ENCODE measurements at places on chromosomes 6 and 20. TPM values are rescaled to one million over a fixed set of nuclear protein-coding genes. Genes with fewer than 3 reads are reported as not detected.

MAS1 gene
- total RNA-seq: not detected

DDX43 gene
- total RNA-seq: 1.3 TPM

DNA sequence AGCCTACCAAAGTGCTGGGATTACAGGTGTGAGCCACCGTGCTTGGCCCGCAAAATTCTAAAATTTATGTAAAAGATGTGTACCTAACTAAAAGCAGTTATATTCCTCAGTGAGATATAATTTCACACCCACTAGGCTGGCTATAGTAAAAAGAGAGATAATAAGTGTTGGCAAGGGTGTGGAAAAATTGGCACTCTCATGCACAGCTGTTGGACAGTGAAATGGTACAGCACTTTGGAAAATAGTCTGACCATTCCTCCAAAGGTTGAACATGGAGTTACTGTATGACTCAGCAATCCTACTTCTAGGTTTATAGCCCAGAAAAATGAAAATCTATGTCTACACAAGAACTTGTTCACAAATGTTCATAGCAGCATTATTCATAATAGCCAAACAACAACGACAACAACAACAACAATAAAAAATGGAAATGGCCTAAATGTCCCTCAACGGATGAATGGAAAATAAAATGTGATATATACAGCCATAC lies 13.9 kb downstream of the C6orf15 start:
- H3K27me3 ChIP-seq: no peaks in the 10 kb centered on the region
- H3K4me3 ChIP-seq: no peak overlapping the region
- DNase-seq: no peak
- no peak overlapping the region for H3K27ac ChIP-seq
- no peaks in the 10 kb centered on the region for H3K36me3 ChIP-seq

DNA sequence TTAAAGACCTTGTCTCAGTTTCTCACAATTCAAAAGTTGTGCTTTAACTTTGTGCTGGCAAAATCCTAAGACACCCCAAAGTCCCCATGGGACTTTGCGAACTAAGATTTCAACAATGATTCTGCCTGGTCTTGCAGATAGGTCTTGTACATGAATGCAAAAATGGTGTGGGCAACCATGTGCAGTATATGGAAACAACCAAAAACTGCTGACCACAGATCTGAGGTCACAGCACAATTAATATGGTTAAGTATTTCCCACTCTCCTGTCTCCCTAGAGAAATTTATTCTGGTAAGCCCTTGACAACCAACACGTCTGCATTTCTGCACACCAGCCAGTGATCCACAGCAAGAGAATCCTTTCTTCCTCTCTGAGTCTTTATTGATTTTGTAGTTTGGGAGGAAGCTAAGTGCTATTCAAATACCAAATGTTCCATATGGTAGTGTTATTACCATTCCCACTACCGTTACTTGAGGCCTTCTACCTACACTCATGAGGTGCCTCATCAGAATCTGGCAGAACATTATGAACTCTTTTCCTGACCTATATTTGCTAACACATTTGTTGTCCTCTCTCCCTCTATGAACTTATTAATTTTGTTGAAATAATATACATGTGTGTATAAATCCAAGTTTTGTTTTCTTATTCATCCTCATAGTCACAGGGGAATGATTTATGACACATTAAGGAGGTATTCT lies 178.7 kb downstream of the ATXN1 start:
- no peak overlapping the region for H3K4me3 ChIP-seq
- H3K27ac ChIP-seq: no peak overlapping the region
- H3K27me3 ChIP-seq: no peaks in the 10 kb centered on the region
- DNase-seq: no peak

MC3R gene
- total RNA-seq: not detected

BMP5 gene
- total RNA-seq: not detected

ZSCAN23 gene
- 1.6 TPM for total RNA-seq

NT5E gene
- total RNA-seq: 14.9 TPM

DNA sequence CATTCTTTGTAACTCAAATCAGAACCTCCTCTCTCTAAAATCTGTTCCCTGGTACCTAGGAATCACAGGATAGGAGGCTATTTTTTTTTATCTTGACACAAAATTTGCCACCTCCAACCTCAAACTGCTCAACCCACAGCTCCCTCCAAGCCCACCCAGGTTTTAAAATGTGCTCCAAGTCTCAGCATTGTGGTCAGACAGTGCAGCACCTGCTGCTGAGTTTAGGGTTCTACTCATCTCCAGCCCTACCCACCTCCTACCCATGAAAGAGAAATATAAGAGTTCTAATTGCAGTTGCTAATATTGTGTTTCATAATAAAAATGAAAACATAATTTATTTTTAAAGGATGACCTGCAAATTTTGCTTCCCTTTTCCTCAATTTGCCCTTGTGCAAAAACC lies 496.5 kb downstream of the MAFB start:
- no peak overlapping the region for H3K4me3 ChIP-seq
- DNase-seq: no peak
- H3K27ac ChIP-seq: no peak overlapping the region
- no peaks in the 10 kb centered on the region for H3K36me3 ChIP-seq
- no peaks in the 10 kb centered on the region for H3K4me1 ChIP-seq

GRCh38 chr6:134910593-134910935 lies 39.3 kb downstream of the ALDH8A1 start:
- no peak for DNase-seq
- no peaks in the 10 kb centered on the region for H3K36me3 ChIP-seq
- no peak overlapping the region for H3K27ac ChIP-seq
